Fibroblast of the conjunctiva (primary cell): ENCODE measurements at places on chromosomes 6 and 20.

- no peak for DNase-seq
Observed at GRCh38 chr6:99789767-99790166, 183.1 kb downstream of the PRDM13 start.

DNA sequence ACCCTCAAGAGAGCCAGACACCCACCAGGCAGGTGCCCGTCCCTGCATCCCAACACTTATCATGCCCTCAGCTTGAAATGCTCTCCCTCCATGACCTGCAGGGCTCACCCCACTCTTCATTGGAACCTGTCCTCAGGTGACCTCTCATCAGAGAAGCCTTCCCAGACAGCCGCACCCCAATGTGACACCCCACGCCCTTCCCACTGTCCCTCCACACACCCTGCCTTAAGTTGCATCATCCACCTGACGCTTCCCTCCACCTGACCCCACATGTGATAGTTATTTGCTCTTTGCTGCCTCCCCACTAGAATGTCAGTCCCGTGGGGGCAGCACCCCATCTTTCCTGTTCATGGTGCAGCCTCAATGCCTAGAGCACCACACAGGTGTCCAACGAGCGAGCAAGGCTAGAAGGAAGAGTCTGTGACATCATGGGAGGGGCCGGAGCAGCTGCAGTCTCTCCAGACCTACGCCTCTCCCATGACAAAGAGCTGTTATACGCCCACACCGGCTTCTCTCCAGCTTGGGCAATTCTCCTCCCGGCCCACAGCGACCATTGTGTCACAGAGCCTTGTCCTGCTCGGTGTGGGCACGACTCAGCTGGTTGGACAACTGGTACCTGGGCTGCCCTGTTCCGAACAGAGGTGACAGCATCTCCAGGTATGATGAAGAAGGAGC is 58.2 kb downstream of the NFATC2 start:
- DNase-seq = no peak

DNA sequence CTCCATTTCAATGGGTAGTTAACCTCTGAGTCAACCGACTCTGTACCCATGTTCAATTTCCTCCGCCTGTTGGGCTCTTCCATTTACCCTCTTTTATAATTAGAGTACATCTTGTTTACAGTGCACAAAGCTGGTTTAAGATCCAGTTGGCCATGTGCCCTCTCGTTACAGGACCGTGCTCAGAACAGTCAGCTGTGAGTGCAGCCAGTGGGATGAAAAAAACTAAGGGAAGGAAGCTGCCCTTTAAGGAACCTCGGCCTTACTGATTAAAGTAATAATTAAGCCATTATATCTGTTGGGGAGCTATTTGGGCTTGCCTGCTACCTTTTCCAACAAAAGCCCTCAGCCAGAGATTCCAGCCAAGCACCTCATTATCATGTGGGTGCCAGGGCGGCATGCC is 68.8 kb downstream of the TMEM170B start:
- DNase-seq = no peak

DNA sequence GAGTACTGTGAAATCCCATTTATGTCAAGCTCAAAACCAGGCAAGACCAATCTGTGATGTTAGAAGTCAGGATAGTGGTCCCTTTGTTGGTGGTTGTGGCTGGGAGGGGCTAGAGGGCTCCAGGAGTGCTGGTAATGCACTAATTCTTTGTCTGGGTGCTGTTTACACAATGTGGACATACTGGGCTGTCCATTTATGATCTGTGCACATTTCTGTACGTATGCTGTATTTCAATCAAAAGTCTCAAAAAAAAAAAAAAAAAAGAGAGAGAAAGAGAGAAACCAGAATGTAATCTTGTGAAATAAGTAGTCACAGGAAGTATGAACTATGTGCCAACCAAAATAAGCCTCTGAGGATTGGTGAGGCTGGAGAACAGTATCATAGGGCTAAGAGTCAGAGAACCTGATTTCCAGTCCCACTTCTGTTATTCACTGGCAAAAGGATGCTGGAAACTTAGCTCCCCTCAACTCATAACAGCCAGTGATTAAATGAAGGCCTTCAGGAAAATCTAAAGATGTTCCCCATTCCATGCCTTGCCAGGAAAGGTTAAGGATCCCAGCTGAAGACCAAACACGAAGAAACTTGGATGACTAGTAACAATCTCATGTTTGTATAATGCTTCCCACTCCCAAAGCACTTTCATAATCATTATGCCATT is 19.6 kb upstream of the TRAM2 start:
- DNase-seq = peak; percentile 88

GRCh38 chr6:39209360-39209811 is 19.9 kb downstream of the KCNK5 start:
- DNase-seq = no peak

DNA sequence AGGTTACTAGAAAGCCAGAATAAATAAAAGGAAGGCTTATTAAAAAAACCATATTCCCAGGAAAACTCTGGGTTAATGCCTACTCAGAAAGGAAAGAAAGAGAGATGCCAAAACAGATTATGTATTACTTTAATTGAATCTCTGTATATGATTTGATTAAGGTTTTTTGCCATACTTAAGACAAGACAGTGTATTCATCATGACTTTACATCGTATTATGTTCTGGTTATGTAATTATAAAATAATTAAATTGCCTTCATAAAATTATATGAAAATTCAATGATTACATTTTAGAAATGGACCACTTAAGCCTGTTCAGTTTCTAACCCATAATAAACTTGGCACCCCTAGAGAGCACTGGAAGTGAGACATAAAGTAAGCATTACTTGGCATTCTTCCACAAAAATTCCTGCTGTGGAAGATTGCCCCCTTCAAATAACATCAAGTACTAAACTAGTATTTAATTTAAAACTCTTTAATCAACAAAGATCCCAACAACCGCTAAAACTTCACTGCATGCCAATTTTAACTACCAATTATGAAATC is 20.8 kb upstream of the IBTK start:
- no peak for DNase-seq

GRCh38 chr6:98777762-98778161 is 56.6 kb upstream of the POU3F2 start:
- DNase-seq = no peak

DNA sequence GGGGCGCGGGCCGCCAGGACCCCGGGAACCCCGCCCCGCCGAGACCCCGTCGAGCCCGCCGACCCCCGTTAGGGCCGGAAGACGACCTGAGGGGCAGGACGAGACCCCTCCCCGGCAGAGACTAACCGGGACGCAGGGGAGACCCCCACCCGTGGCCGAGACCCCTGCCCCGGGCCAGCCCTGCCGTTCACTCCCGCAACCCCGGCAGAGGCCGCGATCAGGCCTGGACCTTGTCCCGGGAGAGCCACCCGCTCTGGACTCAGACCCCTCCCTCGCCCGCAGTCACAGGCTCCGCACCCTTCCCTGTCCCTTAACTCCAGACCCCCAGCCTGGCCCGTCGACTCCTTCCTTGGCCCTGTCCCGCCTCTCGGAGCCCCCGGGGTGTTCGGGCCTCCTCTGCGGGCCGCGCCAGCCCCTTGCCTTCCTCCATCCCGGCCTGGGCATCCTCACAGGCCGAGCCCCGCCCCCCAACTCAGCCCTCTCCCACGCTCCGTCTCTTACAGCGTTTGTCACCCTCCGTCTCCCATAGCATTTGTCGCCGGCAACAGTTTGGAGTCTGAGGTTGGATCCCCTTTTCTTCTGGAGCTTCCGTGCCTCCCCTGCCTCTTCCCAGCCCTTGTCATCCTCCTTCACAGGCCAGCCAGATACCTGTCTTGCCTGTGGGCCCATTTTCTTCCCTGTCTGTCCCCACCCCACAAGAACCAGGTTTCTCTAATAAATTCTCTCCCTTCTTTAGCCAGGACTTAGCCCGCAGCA is 569 bp downstream of the TCEA2 start:
- no peak for DNase-seq

GRCh38 chr6:169263836-169264608 is 10.4 kb upstream of the THBS2 start:
- DNase-seq = no peak

GRCh38 chr6:51704932-51705540 is 382.4 kb downstream of the PKHD1 start:
- DNase-seq = no peak

DNA sequence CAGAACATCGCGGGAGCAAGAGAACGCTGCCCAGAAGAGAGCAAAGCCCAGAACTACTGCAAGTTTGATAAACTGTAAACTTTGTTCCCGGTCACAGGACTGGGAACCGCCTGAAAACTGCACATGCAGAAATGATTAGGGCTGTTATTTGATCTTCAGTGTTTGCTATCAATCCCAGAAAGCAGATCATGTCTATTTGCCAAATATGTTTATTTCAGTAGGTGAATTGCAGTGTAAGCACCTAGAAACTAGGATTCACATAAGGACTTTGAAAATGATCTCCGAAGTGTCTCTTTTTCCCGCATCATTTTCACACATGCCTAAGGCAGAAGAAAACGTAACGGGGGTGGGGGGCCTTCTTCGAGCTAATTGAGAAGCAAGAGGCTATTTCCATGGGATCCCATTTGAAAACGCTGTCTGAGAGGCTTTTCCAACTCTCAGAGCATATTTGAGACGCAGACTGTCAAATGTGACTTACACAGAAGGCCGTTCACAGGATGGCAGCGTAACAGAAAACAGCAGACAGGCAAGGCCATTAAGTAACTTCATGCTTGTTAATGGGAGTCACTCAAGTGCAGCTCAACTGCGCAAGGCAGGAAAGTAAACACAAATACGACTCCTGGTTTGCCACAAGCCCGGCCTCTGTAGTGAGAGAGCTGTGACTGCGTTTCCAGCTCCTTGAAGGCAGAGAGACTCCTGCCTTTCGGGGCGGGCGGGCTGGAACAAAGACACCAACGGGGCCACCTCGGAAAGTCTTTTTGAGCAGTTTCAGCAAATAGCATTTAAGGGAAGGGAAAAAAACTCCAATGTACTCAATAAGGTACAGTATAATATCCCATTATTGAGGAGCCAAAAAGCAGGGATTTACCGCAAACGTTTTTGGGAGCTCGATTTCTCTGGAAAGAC is 144.7 kb upstream of the ZNF217 start:
- DNase-seq = peak; percentile 59

DNA sequence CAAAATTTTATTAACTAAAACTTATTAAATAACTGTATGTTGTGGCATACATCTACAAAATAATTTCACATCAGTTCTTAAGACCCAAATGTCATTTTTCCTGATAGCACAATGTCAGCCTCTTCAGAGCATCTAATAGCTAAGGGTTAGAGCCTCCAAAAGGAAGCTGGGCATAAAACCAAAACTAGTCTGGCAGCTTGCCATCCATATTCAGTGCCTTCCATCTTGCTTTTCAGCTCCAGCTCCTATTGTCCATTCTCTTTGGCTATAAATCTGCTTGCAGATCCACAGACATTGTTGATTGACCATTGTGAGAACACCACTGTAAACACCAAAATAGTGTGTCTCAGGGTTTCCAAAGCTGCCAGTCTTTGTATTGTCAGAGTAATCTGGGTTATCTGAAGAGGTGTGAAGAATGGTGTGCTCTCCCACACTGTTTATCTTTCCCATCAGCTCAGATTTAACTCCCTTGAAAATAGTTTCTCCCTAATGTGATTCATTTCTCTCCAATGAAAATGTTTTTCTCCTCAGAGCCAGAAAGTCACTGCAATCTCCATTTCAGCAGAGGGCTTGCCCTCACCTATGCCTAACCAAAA is 154.8 kb upstream of the KCNQ5 start:
- DNase-seq = no peak

DNA sequence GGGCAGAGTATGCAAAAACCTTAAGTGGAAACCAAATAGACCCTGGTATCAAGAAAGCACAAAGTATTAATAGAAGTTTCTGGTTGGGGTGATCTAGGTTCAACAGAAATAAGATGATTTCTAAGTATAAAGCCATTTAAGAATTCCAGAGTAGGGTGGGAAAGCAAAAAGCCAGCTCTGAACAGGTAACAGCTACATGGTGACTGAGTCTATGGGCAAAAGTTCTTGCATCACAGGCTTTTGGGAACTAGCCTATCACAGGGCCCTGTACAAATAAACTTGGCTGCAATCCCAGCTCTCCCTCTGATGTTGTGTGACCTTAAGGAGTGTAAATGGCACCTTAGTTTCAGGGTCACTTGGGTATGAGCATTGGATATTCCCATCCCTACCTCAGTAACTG is 5.5 kb downstream of the TCF19 start:
- DNase-seq = no peak

GRCh38 chr20:14726591-14726990 is 389.2 kb upstream of the FLRT3 start:
- DNase-seq = no peak

- DNase-seq = no peak
Observed at GRCh38 chr20:54598352-54598751, 123.0 kb downstream of the DOK5 start.

DNA sequence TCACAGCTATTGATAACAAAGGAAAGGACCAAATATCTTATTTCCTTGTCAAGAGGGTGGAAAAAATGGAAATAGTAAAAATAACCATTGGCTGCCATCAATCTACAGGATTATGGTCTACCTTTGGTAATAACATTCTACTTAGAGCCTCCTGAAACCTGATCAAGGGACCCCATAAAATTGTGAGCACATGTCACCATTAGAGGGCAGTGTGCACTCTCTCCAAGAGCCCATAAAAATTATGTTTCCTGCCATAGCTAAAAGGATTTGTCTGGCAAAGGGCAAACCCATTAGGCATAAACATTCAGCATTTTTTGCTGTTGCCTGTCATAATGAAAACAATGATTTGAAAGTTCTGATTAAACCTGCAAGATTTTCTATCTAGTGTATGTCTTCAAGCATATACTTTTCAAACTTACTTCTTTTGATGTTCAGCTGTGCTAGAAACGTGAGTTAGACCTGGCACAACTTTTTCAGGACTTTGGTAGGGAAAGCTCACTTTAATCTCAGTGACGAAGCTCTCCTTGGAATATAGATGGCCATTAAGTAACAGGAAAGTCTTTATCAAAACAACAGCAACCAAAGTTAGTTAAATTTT is 120.7 kb upstream of the ZFP64 start:
- peak; percentile 47 for DNase-seq

DNA sequence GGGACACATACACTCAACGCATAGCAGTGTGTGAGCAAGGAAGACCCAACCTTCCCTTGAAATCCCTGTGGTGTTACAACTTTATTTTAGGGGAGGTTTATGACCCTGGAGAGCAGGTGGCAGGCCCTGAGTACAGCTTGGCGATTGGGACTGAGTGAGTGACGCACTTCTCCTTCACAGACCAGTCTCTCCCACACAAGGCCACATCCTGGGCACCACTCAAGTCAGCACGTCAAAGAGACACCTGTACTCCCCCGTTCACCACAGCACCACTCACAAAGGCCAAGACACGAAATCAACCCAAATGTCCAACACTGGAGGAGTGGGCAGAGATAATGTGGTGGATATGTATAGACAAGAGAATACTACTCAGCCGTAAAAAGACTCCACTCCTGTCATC is 57.0 kb upstream of the FRMD1 start:
- no peak for DNase-seq
